ENCODE measurements at places on chromosomes 1 and 21.

DNA sequence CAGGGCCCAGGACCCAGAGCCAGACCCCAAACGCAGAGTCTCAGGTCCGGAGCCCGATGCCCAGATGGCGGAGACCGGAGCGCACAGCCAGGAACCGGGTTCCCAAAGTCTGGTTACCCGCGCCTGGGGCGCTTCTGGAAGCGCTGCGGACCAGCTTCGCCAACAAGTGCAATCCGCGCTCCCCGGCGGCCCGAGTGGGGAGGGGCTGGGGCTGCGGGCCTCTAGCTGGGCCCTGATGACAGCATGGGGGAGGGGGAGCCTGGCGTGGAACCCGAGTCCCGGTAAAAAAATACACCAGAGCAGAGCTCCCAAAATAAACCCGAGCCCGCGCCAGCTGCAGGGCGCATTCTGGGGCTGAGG is 494 bp downstream of the NT5C1A start:
- DNase-seq, result no peak

- no peak for DNase-seq
Observed at GRCh38 chr1:203267347-203267846, 37.9 kb upstream of the BTG2 start.

DNA sequence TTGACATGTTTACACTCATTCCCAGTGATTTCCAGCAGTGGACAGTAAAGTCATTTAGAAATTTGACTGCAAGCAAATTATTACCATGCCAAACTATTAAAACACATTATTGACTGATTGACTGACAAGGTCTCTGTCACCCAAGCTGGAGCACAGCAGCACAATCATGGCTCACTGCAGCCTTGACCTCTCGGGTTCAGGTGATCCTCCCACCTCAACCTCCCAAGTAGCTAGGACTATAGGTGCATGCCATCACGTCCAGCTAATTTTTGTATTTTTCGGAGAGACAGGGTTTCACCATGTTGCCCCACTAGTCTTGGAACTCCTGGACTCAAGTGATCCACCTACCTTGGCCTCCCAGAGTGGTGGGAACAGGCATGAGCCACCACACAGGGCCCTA is 24.2 kb downstream of the PTP4A2 start:
- no peak for DNase-seq

DNA sequence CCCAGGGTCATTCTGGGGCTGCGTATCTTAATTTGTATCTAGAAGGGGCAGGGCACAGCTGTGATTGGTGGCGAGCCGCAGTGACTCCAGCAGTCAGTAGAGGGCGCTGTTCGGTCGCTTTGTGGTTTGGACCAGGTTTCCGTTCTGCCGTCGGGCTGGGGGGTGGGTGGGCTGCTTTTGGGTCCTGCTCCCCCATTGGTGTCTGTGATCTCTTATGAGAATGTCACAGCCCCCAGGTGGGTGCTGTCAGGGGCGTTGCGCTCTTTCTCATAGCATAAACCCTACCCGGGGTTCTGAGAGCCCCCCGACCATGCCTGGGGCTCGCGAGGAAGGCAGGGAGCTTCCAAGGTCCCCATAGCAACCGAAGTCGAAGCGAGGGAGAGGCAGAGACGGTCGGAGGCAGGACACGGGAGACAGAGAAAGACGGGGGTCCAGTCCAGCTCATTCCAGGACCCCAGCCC is 5.4 kb downstream of the TFF3 start:
- no peak for DNase-seq

DNA sequence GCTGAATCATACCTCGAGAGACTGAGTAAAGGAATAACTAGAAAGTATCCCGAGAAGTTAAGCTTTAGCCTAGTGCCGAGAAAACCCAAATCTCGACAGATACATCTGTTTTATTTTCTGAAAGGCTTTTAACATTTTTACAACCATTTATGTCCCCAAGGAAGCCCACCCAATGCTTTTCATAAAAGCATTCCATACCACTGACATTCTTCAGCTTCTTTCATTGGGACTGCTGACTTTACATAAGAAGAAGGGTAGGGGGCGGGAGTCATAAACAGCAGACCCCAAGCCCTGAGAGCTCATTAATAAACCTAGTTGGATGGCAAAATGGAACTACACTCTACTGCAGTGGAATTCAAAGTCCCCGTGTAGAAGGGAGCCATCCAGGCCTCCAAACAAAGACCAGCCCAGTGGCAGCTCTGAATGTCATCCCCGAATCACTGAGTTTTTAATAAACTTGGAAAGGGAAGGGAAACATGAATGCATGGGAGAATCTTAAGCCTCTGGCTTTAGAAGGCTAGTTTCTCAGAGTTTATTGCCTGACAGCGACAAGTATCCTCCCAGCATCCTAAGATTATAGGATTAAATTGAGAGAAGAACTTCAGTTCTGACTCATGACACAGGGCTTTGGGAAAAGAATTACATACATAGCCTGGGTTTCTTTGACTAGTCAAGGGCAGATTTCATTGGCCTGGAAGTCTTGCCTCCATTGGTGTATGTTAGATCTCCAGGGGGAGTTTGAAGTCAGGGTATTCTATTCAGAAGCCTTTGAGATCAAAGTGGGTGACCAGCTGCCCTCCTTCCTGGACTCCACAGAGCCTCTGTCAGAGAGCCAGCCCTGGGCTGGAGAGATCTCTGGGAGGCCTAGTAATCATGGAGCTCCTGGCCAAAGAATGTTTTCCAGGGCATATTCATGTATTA is 3.7 kb downstream of the ATF3 start:
- no peak for DNase-seq

- DNase-seq, result no peak
Observed at GRCh38 chr1:36369061-36369861, 16.5 kb downstream of the STK40 start.

- no peak for DNase-seq
Observed at GRCh38 chr1:7856345-7856744, 3.5 kb upstream of the UTS2 start.

DNA sequence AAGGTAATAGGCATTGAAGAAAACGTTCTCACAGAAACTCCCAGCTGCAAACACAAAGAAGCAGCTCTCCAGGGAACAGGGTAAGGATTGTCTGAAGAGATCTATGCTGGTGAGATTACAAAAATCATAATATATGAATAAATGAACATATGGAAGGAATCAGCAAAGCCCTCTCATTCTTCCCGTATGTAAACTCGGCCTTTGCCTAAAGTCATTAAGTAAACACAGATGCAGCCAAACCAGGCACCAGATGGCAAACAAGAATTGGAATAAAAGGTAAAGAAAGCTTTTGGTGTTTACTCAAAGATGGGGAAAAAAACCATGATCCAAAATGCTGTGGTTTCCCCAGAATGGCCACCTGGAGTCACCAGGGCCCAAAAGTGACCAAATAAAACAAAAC is 76.6 kb upstream of the HOOK1 start:
- DNase-seq, result no peak
